ENCODE measurements at places on chromosomes 5 and 9. TPM values are rescaled to one million over a fixed set of nuclear protein-coding genes. Genes with fewer than 3 reads are reported as not detected.

The GAS1 gene
- total RNA-seq, result 1.4 TPM

The CMBL gene
- total RNA-seq, result 5.1 TPM

The NEUROG1 gene
- total RNA-seq, result not detected

The RALGDS gene
- total RNA-seq, result 32.5 TPM

The GPX3 gene
- total RNA-seq, result 5.0 TPM

The PCDHGA10 gene
- 6.0 TPM for total RNA-seq

The PAIP2 gene
- total RNA-seq, result 92.3 TPM

The EIF4E1B gene
- not detected for total RNA-seq

The HTR4 gene
- not detected for total RNA-seq

The MRPS27 gene
- total RNA-seq, result 84.8 TPM

The PRPF4 gene
- 54.8 TPM for total RNA-seq

The MZB1 gene
- not detected for total RNA-seq

The ADGRD2 gene
- not detected for total RNA-seq

The PROB1 gene
- total RNA-seq, result 0.79 TPM

The KIF4B gene
- total RNA-seq, result 0.03 TPM

The TNFSF8 gene
- not detected for total RNA-seq

The EGR1 gene
- total RNA-seq, result 16.8 TPM

The MYORG gene
- 1.2 TPM for total RNA-seq

The CDH9 gene
- total RNA-seq, result not detected

The POLK gene
- total RNA-seq, result 14.7 TPM

The HAVCR2 gene
- total RNA-seq, result 1.2 TPM

The PCDHGA11 gene
- 0.96 TPM for total RNA-seq

The NMUR2 gene
- total RNA-seq, result 0.13 TPM

The POU5F2 gene
- 0.82 TPM for total RNA-seq

The IFNA21 gene
- total RNA-seq, result not detected

The SPATA31A3 gene
- 0.05 TPM for total RNA-seq

The PITX1 gene
- total RNA-seq, result 2.1 TPM

The EDIL3 gene
- total RNA-seq, result 1.4 TPM
